ENCODE measurements at places on chromosomes 7 and 10.

GRCh38 chr7:95693551-95694333 is 78.6 kb upstream of the DYNC1I1 start:
- DNase-seq: no peak

DNA sequence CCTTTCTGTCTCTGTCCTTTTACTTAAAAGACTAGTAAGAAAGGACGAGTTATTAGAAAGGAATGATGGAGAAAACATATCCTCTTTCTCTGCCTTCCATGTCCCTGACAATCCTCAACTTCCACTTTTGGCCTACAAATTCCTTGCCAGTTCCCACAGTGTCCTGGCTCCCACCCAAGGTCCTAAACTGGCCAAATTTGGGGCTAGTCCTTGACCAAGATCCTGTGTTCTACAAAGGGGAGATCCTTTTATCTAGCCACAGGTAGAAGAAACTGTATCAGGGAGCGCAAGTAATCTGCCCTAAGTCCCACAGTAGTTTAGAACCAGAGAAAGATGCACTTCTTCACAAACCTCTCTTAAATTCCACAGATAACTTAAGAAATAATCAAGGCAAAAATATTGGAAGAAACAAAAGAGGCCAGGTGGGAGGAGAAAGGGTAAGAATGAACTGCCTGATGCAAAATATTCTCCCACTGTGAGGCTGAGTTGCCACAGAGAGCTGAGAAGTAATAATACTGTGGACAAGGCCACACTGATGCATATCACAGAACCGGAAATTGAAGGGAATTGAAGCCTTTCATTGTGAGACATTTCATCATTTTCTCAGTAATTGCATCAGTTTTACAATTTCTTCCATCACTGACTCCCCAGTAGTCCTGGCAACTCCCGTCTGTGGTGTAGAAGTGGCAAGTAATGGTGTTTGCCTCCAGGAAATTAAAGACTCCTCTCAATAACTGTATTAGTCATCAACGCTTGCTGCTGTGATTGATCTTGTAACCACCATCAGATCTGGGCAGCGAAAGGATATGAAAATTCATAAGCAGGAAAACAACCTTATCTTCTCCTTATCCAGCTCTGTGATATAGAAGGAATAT is 47.2 kb downstream of the DNAJC12 start:
- no peak for DNase-seq

DNA sequence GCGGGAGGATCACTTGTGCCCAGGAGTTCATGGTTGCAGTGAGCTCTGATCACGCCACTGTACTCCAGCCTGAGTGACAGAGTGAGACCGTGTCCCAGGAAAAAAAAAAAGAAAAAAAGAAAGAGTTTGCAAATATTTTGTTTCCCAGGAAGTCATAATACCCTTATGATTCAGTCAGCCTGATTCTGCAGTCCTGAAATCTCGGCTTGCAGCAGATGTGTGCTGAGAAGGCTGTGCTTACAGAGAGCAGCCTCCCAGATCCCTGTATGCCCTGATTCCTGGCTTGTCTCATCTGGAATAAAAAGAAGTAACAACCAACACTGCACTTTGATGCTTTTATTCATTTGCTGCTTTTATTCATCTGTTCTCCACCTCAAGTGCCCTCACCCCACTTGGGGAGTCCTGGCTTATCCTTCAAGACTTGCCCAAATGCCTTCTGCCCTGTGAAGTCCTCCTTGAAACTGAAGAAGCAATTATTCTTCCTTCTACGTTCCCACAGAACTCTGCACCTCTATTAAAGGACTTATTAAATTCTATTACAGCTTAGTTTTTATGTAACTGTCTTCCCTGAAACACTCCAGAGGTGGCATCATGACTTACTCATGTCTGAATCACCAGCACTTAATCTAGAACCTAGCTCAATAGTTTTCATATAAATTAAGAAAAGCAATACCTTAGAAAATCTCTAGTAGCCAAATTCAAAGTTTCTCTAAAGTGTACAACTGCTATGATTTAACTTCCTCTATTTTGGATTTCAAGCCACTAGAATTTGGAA is 27.7 kb upstream of the BPGM start:
- no peak for DNase-seq

GRCh38 chr7:38978491-38978890 is 782 bp downstream of the POU6F2 start:
- DNase-seq: no peak
